Activated T-cell treated with anti-CD3 and anti-CD28 coated beads, Interleukin-2, amount 50 U/mL, for 24 hours (primary cell): ENCODE measurements at places on chromosomes 4 and X.

- no peak for DNase-seq
- H3K4me1 ChIP-seq, result no peaks in the 10 kb centered on the region
- no peak overlapping the region for H3K4me3 ChIP-seq
Observed at GRCh38 chr4:1785592-1785991, 7.5 kb upstream of the FGFR3 start.

- DNase-seq, result no peak
- no peaks in the 10 kb centered on the region for H3K4me1 ChIP-seq
- no peak overlapping the region for H3K4me3 ChIP-seq
- no peak overlapping the region for H3K27ac ChIP-seq
- H3K27me3 ChIP-seq, result peaks cover 12% of the 10 kb centered on the region
- no peaks in the 10 kb centered on the region for H3K36me3 ChIP-seq
Observed at GRCh38 chr4:11782859-11783258, 354.2 kb upstream of the HS3ST1 start.

DNA sequence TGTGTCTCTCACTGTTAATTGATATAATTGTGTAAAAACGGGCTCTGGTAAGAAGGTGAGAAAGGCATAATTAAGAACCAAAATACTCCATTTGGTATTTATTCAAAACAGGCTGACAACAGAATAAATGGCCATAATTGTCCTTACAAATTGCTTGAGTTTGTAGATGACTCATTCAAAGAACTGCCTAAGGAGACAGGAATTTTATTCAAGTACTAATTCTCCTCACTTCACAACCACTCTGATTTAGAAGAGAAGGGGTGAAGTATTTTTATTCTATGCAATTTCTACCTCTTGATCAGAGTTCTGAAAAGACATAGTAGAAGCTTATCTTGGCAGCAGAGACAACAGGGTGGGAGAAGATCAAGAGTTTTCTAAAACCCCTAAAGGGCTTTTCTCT, 43.1 kb downstream of the ATP11C start:
- no peak for DNase-seq
- no peak overlapping the region for H3K27ac ChIP-seq
- H3K4me1 ChIP-seq, result peaks cover 40% of the 10 kb centered on the region
- peaks cover 8% of the 10 kb centered on the region for H3K36me3 ChIP-seq
- H3K4me3 ChIP-seq, result no peak overlapping the region
- H3K27me3 ChIP-seq, result peaks cover 4% of the 10 kb centered on the region

DNA sequence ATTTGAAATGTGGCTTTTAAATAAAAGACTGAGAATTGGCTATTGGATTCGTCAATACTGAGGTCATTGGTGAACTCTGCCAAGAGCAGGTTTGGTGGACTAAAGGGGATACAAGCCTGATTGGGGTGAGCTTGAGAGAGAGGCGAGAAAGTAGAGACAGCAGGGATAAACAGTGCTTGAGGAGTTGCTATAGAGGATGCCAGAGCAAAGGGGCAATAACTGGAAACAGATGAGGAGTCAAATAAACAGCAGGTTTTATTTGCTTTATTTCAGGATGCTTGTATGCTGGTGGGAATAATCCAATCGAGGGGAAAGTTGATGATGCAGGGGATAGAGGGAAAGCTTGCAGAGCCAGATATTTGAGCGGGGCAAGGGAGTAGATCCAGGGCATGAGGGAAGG, 24.0 kb upstream of the ANXA3 start:
- no peak for DNase-seq
- no peak overlapping the region for H3K27ac ChIP-seq
- no peaks in the 10 kb centered on the region for H3K36me3 ChIP-seq

DNA sequence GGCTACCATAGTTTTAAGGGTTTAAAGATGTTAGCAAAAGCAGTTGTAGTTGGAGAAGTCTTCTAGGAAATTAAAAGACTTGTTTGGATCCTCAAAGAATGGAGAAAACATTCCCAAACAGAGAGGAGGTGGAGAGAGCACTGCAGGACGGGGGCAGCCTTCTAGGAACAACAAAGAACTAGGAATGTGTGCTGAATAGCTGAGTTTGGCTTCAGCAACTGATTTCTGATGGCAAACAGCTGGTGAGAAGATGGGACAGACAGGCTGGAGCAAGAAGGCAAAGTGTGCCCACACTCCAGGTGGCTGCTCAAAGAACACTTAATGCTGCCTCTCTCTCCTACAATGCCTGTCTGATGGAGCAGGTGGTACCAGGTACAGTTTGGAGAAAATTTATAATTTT, 1331.1 kb downstream of the ADGRL3 start:
- no peaks in the 10 kb centered on the region for H3K4me1 ChIP-seq
- H3K36me3 ChIP-seq, result no peaks in the 10 kb centered on the region
- H3K4me3 ChIP-seq, result no peak overlapping the region
- H3K27me3 ChIP-seq, result no peaks in the 10 kb centered on the region
- DNase-seq, result no peak

DNA sequence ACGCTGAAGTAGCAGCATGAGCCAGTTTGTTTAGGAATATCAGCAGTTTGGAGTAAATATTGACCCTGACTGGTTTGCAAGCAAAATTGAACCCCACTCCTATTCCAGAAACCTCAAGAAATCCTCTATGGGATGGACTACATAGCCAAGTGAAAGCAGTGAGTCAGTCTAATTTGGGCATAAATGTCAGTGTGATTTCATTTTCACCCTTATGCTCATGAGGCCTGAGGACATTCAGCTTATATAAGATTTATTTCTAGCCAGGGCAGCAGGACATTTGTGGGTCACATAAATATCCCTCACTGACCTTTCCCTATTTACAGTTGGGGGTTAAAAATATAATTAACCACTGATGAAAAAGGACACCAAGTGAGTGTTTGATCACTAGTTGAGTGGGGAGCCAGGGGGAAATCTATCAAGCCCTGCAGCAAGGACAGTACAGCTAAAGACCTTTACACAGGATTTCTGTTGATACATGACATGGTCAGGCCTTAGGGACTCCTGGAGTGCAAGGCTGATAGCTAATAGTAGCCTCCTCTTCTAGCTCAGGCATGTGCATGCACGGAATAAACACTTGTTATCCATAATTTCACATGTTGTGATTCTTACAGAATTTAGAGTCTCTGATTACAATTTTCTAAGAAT, 996.9 kb upstream of the GRIA3 start:
- H3K27me3 ChIP-seq, result no peaks in the 10 kb centered on the region
- no peak for DNase-seq
- H3K27ac ChIP-seq, result no peak overlapping the region
- no peaks in the 10 kb centered on the region for H3K4me1 ChIP-seq
- no peaks in the 10 kb centered on the region for H3K36me3 ChIP-seq

- no peaks in the 10 kb centered on the region for H3K27me3 ChIP-seq
- DNase-seq, result no peak
- H3K27ac ChIP-seq, result no peak overlapping the region
- H3K4me3 ChIP-seq, result no peak overlapping the region
Observed at GRCh38 chr4:87100168-87100567, 120.2 kb downstream of the KLHL8 start.

DNA sequence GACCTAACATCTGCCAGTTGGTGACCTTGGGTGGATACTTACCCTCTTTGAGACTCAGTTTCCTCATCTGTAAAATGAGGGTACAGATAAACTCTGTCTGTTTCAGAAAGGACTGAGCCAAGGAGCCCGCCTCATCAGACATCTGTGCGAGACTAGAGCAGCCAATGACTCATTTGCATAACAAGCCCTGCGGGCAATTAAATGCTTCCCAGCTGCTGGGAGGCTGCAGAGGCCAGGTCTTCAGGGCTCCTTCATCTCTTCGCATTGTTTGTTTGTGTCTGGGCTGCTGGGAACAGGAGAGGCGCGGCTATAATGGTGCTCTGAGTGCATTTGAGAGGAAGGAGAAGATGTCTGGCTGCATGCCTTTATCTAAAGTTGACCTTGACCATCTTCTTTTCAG, 85.0 kb downstream of the ADRA2C start:
- peaks cover 34% of the 10 kb centered on the region for H3K27me3 ChIP-seq
- DNase-seq, result no peak
- H3K36me3 ChIP-seq, result no peaks in the 10 kb centered on the region
- no peaks in the 10 kb centered on the region for H3K4me1 ChIP-seq
- no peak overlapping the region for H3K27ac ChIP-seq
- no peak overlapping the region for H3K4me3 ChIP-seq

GRCh38 chr4:103370336-103370735, 172.2 kb upstream of the CENPE start:
- DNase-seq, result no peak
- no peak overlapping the region for H3K27ac ChIP-seq
- H3K36me3 ChIP-seq, result no peaks in the 10 kb centered on the region
- no peaks in the 10 kb centered on the region for H3K27me3 ChIP-seq
- no peaks in the 10 kb centered on the region for H3K4me1 ChIP-seq

GRCh38 chr4:8201321-8201781, 2.3 kb downstream of the SH3TC1 start:
- no peaks in the 10 kb centered on the region for H3K27me3 ChIP-seq
- peak overlapping the region; percentile 83 for H3K4me3 ChIP-seq
- peak overlapping the region; percentile 87 for H3K27ac ChIP-seq
- DNase-seq, result peak; percentile 63

DNA sequence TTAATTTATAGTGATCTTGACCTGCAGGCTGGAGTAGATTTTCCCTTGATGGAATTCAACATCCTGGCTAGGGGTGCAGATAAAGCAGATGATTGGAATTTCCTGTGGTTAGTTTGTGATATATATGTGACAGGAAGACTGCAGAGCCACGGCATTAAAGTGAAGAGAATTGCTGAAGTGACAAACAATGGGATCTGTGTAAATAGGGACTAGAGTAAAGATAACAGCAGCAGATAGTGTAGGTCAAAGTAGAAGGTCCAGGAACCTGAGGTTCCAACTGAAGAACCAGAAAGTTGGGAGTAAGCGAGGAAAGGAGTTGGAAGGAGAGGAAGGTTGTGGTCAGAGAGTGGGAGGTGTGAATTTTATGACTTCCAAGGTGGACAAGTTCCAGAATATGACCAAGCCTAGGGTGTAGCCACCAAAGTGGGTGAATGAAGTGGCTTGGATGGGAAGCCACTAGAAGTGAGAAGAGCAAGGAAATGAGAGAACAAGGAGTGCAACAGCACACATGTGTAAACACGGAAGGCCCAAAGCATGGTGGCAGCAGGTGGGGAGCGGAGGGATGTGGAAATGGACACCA, 325.0 kb downstream of the RAB28 start:
- no peak overlapping the region for H3K4me3 ChIP-seq
- no peaks in the 10 kb centered on the region for H3K4me1 ChIP-seq
- DNase-seq, result no peak
- no peaks in the 10 kb centered on the region for H3K27me3 ChIP-seq
- H3K36me3 ChIP-seq, result no peaks in the 10 kb centered on the region

- H3K27me3 ChIP-seq, result peaks cover 72% of the 10 kb centered on the region
- H3K4me1 ChIP-seq, result peaks cover 14% of the 10 kb centered on the region
- peak within 1 kb of the TSS; percentile 74 for H3K4me3 ChIP-seq
- no peaks in the 10 kb centered on the region for H3K36me3 ChIP-seq
- no peak within 1 kb of the TSS for H3K27ac ChIP-seq
Observed at GRCh38 chr4:109302361-109303139, at the start of gene COL25A1. TSS of gene COL25A1 (minus strand) at chr4:109302658.

DNA sequence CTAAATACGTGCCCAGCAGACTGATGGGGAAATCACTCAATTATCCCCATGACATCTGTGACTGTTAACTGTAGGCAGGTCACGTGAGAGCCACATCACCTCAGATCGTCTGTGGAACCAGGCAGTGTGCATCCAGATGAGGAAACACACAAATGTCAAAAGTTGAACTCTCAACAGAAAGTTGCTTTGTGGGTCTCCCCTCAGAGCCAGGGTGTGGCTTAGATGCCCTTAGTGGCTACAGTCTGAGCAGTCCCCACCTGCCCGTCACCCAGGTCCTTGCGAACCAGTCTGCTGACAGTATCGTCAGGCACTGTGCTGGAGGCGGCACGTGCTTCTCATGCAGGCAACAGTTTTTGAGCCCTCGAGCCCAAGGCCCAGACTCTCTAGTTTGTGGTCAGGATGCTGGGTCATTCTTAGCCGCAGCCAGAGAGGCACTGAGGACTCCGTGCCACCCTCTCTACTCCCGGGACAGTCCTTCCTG, 10.8 kb downstream of the TMEM187 start:
- peak; percentile 46 for DNase-seq
- no peak overlapping the region for H3K4me3 ChIP-seq
- peak overlapping the region; percentile 88 for H3K27ac ChIP-seq
- peaks cover 56% of the 10 kb centered on the region for H3K4me1 ChIP-seq
- peaks cover 49% of the 10 kb centered on the region for H3K27me3 ChIP-seq
- no peaks in the 10 kb centered on the region for H3K36me3 ChIP-seq

GRCh38 chr4:78482281-78482680, 69.3 kb upstream of the ANXA3 start:
- no peak for DNase-seq
- no peaks in the 10 kb centered on the region for H3K4me1 ChIP-seq
- no peak overlapping the region for H3K4me3 ChIP-seq
- H3K27ac ChIP-seq, result no peak overlapping the region

DNA sequence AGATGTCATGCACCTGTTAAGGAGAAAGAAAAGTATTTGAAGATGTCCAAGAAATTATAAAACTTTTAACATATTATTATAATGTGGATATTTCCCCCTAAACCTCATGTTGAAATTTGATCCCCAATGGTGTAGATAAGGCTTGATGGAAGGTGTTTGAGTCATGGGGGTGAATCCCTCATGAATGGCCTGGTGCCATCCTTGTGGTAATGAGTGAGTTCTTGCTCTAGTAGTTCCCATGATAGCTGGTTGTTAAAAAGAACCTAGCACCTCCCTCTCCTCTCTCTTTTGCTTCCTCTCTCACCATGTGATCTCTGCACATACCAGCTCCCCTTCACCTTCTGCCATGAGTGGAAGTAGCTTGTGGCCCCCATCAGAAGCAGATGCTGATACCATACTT, 176.6 kb upstream of the NR3C2 start:
- no peaks in the 10 kb centered on the region for H3K36me3 ChIP-seq
- H3K4me3 ChIP-seq, result no peak overlapping the region
- H3K27me3 ChIP-seq, result no peaks in the 10 kb centered on the region

GRCh38 chr4:66014146-66014765, 344.0 kb upstream of the EPHA5 start:
- no peaks in the 10 kb centered on the region for H3K27me3 ChIP-seq
- H3K4me1 ChIP-seq, result no peaks in the 10 kb centered on the region
- peaks cover 2% of the 10 kb centered on the region for H3K36me3 ChIP-seq
- H3K4me3 ChIP-seq, result no peak overlapping the region
- DNase-seq, result no peak
- no peak overlapping the region for H3K27ac ChIP-seq

DNA sequence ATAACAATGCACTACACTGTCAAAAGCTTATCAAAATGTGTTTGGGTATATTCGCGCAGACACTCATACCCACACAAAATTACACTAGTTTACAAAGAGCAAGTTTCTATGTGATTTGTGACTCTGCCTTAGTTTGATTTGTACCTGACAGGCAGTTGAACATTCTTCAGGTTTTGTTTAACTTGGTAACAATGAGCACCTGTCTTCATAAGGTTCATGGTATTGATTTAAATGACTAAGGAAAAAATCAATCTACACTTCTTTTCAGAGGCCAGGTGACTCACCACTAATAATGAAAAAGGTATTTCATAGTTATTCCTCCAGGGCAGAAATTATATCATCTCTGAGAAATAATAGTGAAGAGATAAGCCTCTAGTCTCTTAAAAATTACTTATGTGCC, 1114.6 kb upstream of the AGA start:
- no peaks in the 10 kb centered on the region for H3K4me1 ChIP-seq
- H3K4me3 ChIP-seq, result no peak overlapping the region
- H3K27ac ChIP-seq, result no peak overlapping the region
- H3K36me3 ChIP-seq, result no peaks in the 10 kb centered on the region

- H3K4me3 ChIP-seq, result no peak overlapping the region
- no peaks in the 10 kb centered on the region for H3K36me3 ChIP-seq
- H3K4me1 ChIP-seq, result no peaks in the 10 kb centered on the region
Observed at GRCh38 chr4:32000846-32001488, 1280.8 kb downstream of the PCDH7 start.
